ENCODE measurements at places on chromosomes 13 and 19.

DNA sequence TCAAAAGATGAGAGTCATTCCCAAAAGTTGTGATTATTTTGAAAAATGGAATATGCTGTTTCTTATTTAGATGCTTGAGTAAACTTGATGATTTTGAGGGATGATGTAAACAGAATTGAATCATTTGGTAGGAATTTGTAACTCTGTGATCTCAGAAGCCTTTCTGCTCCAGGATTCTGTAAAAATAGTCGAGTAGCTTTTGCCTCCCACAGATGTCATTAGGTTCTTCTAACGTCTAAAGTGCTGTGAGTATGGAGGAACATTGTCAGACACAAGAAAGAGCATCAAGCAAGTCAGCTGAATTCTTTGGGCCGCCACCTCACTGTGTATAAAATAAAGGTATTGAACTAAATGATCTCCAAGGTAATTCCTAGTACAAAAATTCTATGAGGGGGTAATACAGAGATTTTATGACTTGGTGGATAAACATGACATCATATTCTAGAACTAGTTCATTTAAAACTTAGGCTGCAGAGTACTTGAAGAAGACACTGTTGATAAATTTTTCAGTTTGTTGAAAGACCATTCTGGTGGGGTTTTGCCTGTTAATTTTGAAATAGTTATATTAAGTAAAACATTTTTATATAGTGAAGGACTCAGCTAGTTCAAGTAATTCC is 1.4 kb upstream of the GPR183 start:
- no peak for DNase-seq

GRCh38 chr19:17830567-17831418 is 9.5 kb upstream of the INSL3 start:
- DNase-seq, result peak; percentile 78

DNA sequence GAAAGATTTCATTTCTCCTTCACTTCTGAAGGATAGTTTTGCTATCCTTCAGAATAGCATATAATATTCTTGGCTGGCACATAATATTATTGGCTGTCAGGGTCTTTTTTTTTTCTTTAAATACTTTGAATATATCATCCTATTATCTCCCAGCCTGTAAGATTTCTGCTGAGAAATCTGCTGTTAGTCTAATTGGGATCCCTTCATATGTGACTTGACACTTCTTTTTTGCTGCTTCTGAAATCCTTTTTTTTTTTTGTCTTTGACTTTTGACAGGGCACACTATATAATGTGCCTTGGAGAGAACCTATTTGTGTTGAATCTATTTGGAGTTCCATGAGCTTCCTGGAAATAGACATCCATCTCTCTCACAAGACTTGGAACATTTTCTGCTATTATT is 136.9 kb upstream of the UBL3 start:
- no peak for DNase-seq

DNA sequence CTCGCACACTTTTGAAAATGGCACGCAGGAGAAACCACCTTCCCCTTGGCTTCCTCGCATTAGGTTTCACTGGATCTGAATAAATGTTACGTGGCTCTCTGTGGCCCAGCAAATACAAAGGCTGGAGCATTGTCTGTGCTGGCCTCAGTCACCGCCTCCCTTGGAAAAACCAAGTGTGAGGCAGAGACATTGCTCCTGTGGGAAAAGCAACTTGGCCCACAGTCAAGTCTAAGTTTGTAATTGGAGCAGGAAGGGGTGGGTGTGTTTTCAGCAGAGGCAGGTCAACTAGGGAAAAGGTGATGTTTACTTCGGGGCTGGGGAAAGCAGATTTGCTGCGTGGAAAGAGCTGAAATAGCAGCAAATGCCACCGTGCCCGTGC is 101.6 kb downstream of the IRS2 start:
- peak; percentile 76 for DNase-seq

GRCh38 chr13:45362939-45363338 is 22.0 kb upstream of the TPT1 start:
- no peak for DNase-seq

- no peak for DNase-seq
Observed at GRCh38 chr13:113628291-113629270, 29.4 kb downstream of the ATP4B start.

GRCh38 chr19:57642396-57643046 is 9.6 kb downstream of the ZNF211 start:
- DNase-seq, result no peak

DNA sequence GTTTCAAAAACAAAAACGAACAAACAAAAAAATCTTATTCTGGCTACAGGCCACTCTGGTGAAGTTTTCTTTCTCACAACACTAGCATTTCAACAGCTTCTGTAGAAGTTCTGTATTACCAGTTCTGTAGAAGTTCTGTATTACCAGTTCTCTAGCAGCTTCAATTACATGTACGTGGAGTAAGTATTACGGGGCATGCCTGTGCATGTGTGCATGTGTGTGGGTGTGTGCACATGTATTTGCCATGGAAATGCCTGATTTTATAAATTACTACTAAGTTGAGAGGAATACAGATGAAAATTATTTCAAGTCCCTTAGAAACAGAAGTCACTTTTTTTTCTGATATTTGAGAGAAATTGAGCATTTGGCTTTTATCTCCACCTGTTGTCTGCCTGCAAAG is 414.2 kb downstream of the FOXO1 start:
- no peak for DNase-seq

GRCh38 chr13:111289251-111289650 is 31.2 kb upstream of the TEX29 start:
- no peak for DNase-seq

- DNase-seq, result no peak
Observed at GRCh38 chr19:43581467-43581866, 5.9 kb downstream of the PINLYP start.

- DNase-seq, result no peak
Observed at GRCh38 chr19:45049073-45049736, 10.4 kb downstream of the CLASRP start.

DNA sequence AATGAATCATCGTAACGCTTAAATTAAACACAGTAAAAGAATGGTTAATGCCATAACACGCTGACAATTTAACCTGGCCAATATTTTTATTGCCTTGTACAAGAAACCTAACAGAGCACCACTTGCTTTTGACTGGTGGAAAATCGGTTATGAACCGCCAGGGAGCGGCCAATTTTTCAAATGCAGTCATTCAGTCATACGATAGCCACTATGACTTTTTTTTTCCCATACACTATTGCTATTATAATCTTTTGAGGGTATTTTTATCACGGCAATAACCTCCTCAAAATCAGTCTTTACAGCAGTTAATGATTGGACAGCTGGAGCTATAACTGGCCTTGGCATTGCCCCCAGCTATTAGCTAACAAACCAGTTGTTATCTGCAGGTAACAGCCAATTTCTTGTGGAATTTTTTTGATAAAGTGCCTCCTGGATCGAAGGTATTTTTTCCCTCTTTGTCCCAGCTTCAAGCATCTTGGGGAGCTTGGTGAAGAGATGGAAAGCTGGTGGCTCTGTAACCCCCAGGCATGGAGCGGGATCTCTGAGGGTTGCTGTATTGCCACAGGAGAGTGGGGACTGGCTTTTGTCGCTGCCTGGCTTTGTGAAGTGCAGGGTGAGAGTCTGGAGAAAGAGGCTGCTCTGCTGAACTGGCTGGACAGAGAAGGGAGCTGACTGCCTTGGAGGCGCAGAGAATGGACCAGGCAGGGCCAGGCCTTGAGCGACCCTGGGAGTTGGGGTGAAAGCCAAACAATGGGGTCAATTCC is 198.4 kb upstream of the ZNF536 start:
- no peak for DNase-seq

DNA sequence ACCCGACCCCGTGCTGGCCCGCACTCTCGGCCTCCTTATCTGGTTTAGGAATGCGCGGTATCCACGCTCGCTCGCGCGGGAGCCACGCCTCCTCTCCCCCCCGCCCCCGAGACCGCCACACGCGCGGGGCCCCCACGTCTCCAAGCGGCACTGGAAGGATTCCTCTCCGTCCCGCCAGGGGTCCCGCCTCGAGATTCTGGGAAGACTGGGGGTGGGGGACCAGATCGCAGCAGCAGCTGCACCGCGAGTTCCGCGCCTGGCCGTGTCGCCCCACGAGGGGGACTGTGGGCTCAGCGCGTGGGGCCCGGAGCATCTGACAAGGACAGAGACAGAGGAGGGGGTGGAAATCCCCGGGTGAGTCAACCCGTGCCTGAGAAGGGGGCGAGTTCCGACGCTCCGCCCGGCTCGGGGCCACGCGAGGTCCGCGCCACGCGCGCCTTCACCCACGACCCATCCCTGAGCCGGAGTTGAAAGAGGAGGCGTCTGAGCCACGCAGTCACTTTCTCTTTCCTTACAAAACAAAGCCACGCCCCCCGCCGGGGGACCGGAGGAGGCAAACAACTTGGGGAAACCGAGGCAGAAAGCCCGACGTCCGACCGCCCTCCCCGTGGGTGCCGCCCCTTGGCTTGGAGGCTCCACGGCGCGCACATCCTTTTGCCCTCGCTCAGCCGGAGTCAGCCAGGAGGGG is 814 bp downstream of the S1PR2 start:
- DNase-seq, result no peak

DNA sequence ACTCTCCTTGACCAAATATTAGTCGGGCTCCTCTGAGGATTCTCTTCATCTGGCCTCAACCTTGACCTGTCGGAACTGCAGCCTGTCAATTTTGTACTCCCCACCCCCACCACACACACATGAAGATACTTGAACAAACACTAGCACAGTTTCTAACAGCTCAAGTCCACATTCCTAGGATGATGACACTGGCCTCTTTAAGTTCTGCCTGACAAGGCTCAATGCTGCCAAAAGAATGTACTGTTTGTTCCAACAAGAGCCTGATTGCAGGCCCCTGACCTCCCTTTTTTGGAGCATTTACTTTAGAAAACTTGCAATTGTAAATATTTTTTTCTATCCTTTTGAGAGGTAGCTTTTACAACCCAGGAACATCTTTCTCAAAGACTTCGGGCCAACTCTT is 169.2 kb upstream of the IRS2 start:
- DNase-seq, result no peak

GRCh38 chr19:32997716-32998355 is 25.8 kb downstream of the FAAP24 start:
- no peak for DNase-seq

GRCh38 chr13:40185414-40185813 is 481.0 kb downstream of the FOXO1 start:
- no peak for DNase-seq

- no peak for DNase-seq
Observed at GRCh38 chr19:30135797-30136196, 193.8 kb downstream of the URI1 start.

DNA sequence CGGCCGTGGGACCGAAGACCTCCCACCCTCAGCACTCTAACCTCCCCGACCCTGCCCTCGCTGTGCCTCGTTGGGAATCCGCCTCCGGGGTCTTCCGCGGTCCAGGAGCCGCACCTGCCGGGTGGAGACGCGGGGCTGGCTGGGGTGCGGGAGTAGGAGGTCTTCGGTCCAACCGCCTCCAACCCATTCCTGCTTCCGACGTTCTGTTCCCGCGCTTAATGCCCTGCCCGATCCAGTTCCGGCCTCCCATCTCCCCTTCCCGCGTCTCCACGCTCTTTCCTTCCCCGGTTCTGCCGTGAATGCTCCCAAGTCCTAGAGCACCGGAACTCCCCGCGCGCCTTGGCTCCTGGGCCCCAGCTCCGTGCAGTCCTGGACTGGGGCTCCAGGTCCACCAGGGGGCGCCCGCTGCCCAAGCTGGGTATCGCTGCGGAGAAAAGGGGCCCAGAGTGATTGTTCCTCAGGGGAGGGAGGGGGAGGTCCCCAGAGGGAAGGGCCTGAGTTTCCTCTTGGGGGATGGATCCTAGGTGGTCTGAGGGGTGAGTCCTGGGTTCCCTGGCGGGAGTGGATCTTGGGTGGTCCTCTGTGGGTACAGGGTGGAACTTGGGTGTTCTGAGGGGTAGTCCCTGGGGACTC is 14.1 kb upstream of the TNFSF9 start:
- DNase-seq, result peak; percentile 94

- no peak for DNase-seq
Observed at GRCh38 chr13:49615836-49616675, 12.3 kb upstream of the ARL11 start.

- DNase-seq, result no peak
Observed at GRCh38 chr19:989381-990081, 5.4 kb downstream of the WDR18 start.

GRCh38 chr19:28609091-28609755 is 603.7 kb downstream of the UQCRFS1 start:
- no peak for DNase-seq

DNA sequence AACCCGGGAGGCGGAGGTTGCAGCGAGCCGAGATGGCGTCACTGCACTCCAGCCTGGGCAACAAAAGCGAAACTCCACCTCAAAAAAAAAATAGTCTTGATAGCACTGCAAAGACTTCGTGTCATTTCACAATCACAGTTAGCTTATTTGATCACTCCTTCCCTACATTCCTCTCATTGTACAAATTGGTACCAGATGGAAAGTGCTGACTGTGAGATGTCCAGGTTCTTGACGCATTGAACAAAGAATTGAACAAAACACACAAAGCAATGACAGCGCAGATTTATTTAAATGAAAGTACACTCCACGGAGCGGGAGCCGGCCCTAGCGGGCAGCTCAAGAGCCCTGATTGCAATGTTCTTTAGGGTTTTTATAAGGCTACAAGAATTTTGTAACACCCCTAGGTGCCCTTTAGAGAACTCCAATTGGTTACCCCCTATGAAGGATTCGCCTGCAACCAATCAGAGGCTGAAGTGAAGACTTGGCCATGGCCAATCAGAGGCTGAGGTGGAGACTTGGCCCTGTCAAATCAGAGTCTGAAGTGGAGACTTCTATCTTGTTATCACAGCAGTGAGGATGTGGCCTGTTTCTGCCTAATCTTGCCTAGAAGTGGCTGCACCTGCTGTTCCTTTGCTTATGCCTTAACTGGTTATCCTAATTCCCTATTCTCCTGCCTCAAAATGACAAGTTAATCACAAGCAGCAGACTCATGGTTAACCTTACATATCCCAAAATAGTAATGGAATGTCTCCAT is 16.7 kb downstream of the ZNF556 start:
- DNase-seq, result no peak

DNA sequence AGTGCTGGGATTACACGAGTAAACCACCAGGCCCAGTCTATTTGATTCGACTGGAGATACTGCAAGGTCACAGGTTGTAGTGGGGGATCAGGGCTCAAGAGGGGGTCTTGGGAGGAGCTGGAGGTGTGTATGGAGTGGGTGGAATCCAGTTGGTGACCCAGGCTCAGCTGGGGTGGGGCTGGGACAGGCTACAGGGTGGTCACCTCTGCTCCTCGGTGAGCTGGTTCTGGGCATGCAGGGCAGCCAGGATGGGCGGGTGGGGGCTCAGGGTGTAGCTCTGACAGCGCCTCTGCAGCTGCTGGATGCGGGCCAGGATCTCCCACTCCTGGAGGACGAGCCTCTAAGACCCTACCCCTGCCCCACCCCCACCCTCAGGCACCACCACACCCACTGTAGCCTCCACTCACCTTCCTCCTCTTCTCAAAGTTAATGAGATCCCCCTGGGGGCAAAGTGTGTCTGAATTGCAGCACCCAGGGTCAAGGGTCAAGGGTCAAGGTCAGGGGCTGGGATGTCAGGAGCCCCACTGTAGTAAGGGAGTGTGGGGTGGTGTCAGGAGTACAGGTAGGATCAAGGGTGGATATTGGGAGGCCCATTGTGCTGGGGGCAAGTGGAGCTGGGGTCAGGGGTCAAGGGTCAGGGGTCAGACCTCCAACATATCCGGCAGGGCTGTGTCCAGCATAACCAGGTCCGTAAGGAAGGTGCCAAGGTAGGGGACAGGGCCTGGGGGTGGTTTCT is 17.1 kb downstream of the RGL3 start:
- no peak for DNase-seq

Data from Daoy (cell line).